ENCODE measurements at places on chromosomes 1 and 21.
A peak's percentile ranks its signal among the peaks of the same experiment; 100 is the strongest.

- peak; percentile 93 for DNase-seq
These were observed 893.5 kb downstream of the LTN1 start for GRCh38 chr21:28099001-28099705.

DNA sequence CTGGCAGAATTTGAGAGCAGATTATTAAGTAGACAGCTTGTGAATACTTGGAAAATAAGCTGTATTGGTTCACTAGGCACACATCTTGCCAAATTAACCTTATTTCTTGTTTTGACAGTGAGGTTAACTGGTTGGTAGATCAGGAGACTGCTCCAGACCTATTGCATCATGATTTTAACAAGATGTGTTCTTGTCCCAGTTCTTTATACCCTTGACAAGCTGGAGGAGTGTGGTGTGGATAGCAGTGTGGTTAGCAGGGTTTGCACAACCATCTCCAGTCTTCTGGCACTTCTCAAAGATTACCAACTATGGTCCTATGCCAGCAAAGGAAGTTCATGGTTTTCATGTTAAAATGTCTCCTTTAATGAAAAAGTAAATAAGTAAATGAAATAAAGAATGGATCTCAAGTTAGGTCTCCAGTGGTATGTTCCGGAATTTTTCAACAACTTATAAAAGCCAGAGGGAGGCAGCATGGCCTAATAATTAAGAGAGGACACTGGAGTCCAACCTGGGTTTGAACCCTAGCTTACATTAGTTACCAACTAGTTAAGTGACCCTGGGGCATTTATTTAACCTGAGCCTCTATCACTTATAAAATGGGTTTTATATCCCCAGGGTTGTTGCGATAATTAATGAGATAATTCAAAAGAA, 34.1 kb downstream of the DDX20 start:
- peak; percentile 82 for DNase-seq

- DNase-seq: no peak
These were observed 261.4 kb downstream of the GRIK3 start for GRCh38 chr1:36772647-36773495.

- no peak for DNase-seq
These were observed 30.8 kb upstream of the DMBX1 start for GRCh38 chr1:46458846-46459245.

DNA sequence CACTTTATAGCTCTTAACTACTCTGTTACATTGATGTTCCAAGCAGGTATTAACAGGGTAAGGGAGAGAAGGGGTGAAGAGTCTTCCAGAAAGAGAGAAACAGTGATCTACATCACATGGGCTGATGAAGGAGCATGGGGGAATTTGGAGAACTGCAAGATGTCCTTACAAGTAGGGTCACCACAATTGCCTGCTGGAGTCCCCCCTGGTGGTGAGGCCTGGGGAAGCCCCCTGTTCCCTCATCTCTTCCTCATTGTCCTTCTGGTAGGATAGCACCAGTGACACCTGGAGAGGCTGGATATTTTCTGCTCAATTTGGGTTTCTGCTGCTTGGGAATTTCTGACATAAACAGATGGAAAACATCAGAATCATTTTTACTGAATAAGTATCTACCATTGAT, 126.6 kb downstream of the RUNX1 start:
- DNase-seq: no peak

GRCh38 chr1:33578557-33579448, 106.4 kb downstream of the ZSCAN20 start:
- DNase-seq: no peak

GRCh38 chr1:100565533-100565932, 27.6 kb downstream of the GPR88 start:
- no peak for DNase-seq

DNA sequence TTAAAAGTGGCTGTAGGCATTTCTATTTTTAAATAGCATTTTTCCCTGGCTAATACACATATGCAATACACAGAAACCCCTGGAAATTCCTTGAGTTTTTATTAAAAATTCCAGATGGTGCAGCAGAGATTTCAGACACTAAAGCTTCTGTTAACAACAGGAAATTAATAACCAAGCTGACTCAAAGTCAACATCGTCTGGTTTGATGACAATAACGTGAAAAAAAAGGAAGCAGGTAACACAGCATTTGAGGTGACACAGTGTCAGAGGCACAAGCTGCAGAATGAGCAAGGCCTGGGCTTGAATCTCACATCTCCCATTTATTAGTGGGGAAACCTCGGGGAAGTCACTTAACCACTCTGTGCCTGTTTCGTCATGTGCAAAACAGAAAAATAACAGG, 64.6 kb upstream of the GJB5 start:
- no peak for DNase-seq

DNA sequence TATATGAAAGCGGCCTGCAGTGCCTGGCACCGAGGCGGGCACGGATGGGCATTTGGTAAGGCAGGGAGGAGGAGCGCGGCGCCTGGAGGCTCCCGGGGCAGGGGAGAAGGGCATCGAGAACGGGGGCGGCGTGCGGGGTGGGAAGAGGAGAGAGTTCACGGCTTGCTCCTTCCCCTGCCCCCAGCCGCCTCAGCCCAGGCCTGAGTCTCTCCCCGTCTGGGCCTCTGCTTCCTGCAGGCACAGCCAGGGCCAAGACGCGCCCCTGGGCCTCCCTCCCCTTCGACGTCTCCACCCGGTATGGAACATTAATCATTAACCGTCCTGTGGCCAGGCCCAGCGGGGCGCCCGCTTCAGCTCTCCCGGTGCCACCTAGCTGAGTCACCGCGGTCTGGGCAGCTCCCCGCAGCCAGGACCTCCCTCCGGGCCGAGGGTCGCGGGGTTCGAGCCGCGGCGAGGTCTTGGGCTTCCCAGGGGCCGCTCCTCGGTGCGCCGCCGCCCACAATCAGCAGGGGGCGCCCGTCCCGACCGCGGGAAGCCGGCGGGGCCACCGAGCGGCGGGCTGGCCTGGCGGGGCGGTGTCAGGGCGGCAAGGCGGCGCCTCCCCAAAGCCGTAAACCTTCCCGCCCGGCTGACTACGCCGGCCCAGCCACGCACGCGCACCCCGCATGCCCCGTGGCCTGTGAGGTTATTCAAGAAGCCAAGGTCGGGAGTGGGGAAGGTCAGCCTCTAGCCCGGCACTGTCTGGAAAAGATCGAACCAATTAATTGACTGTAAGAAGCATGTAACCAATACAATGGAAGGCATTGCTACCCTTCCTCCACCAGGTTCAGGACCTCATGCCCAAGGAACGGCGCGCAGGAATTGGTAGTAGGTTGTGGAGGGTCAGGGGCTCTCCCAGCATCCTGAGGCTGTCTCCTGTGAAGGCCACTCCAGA, 23.4 kb upstream of the RD3 start:
- peak; percentile 72 for DNase-seq

DNA sequence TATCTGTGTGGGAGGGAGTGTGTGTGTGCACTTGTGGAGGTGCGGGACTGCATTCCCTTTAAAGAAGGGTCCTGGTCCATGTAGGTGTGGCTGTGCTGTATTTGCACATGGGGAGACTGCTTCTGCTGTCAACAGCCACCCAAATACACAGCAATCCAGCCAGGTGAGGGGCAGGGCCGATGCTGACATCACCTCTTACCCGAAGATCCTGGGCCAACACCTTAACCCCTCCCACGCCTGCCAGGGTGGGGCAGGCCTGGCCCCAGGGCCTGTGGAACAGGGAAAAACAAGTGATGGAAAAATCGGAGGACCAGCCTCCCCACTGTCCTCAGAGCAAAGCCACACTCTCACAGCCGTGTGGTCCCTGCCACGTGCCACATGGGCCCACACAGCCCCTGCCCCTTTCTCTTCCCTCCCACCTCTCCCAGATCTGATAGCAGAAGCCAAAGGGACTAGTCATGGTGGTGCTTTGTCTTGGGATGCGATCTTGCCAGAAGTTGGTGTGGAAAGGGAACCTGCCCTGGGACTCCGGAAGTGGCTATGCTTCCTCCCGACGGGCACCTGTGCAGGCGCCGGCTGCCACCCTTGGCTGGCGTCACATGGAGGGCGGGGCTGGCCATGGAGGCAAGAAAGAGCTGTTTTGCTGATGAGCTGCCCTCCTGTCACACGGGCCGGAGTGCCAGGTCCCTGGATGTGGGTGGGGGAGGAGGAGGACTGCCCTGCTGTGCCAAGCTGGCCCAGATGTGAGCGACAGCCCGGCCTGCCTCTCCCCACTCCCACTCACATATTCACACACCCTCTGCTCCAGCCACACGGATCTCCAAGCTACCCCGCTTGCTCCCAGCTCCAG, 7.8 kb upstream of the CASZ1 start:
- no peak for DNase-seq

- DNase-seq: no peak
These were observed 30.0 kb upstream of the CRNN start for GRCh38 chr1:152444045-152444444.

- no peak for DNase-seq
These were observed 197.5 kb downstream of the ZZZ3 start for GRCh38 chr1:77484926-77485325.

GRCh38 chr1:1562556-1563195, 12.0 kb downstream of the SSU72 start:
- DNase-seq: no peak

- no peak for DNase-seq
These were observed 27.8 kb downstream of the ELK4 start for GRCh38 chr1:205604059-205604458.

- DNase-seq: no peak
These were observed 12.5 kb downstream of the MACO1 start for GRCh38 chr1:25443030-25443699.

GRCh38 chr1:208552928-208553327, 308.7 kb upstream of the PLXNA2 start:
- DNase-seq: no peak

DNA sequence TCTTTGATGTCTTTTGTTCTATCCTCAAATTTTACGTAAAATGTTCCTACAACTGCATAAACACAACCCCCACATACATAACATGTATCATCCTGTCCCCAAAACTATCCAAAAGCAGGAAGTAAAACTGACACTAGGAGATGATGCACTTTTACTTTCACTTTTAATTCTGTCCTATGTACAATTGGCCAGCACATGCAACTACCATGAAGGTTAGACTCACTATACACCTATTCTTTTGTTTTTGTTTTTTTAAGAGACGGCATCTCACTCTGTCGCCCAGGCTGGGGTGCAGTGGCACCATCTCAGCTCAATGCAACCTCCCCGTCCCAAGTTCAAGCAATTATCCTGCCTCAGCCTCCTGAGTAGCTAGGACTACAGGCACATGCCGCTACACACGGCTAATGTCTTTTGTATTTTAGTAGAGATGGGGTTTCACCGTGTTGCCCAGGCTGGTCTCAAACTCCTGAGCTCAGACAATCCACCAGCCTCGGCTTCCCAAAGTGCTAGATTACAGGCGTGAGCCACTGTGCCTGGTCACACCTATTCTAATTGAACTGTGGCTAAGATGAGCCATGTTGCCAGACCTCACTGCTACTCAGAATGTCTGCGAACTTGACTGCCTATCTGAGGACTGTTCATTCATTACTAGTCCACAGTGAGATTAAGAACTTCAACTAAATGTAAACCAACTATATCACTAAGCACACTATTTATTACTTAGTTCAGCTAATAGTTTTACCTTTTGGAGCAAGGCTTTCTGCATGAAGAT, 48.0 kb downstream of the TOR3A start:
- DNase-seq: peak; percentile 38

DNA sequence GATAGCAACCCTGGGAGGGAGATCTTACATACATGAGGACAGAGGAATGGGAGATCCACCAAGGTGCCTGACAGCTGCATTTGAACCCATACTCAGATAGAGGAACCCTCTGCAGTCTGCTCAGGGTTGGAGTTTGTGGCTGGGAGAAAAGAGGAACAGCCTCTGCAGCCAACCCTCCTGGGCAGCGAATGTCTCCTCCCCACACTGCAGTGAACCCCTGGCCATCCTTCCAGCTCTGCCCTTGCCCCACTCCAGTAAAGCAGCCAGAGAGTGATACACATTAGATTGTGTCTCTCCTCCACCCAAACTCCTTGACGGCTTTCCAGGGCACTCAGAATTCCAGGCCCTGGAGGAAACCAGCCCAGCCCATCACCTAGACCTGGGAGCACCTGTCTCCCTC, 137.7 kb downstream of the RUNX1 start:
- DNase-seq: no peak

GRCh38 chr21:24179110-24179509, 1428.2 kb downstream of the MRPL39 start:
- DNase-seq: no peak

DNA sequence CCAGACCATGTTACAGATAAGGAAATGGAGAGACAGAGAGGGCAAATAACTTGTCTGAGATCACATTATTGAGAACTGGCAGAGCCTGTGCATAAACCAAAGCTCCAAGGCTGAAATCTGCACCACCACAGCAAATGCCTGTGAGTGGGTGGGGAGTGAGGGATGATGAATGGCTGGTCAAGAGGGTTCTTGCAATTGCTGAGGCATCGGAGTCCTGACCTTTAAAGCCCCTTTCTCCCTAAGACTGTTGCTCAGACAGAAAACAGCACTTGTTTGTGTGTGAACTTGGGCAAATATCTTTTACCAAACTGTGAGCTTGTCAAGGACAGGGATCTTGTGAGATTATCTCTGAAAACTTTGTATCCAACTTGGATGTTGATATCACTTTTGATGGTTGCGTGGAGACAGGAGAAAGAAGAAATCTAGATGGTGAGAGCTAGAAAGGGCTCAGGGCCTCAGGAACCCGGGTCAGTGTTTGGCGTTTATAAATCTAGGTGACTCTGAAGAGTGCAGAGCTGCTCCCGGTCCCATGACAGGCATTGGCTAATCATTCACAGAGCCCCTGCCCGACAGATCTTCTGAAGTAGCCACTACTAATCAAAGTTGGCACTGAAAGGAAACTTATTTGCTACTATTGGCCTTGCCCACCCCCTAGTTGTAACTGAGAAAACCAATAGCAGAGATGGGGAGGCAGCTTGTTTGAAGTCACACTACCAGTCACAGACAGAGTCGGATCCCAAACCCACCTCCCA, 122.3 kb downstream of the FOXD2 start:
- no peak for DNase-seq

- no peak for DNase-seq
These were observed 49.9 kb downstream of the DNTTIP2 start for GRCh38 chr1:93829061-93829460.

GRCh38 chr1:46484783-46485490, 4.7 kb upstream of the DMBX1 start:
- no peak for DNase-seq

- DNase-seq: no peak
These were observed 471.3 kb downstream of the CAMTA1 start for GRCh38 chr1:7256526-7256925.

GRCh38 chr1:212959266-212960220, 9.2 kb downstream of the VASH2 start:
- no peak for DNase-seq
